Psoas muscle (tissue), 8 donors: ENCODE measurements at places on chromosomes 1 and 21. TPM values are rescaled to one million over a fixed set of nuclear protein-coding genes. Genes with fewer than 3 reads are reported as not detected.
A peak's percentile ranks its signal among the peaks of the same experiment; 100 is the strongest.

GRCh38 chr1:12408662-12409061 lies 178.8 kb downstream of the VPS13D start:
- no peak for DNase-seq

GRCh38 chr1:35452106-35452774 lies 105.0 kb downstream of the KIAA0319L start:
- peak; percentile 57 for DNase-seq

CDA gene
- 2.0 TPM for total RNA-seq

NBPF26 gene
- 8.0 TPM for total RNA-seq

GUCA2A gene
- 0.44 TPM for total RNA-seq

GRCh38 chr1:81004011-81004410 lies 796.7 kb upstream of the ADGRL2 start:
- DNase-seq, result no peak

- peak; percentile 46 for DNase-seq
These were observed 14.7 kb upstream of the COL6A2 start for GRCh38 chr21:46082963-46083790.

DNA sequence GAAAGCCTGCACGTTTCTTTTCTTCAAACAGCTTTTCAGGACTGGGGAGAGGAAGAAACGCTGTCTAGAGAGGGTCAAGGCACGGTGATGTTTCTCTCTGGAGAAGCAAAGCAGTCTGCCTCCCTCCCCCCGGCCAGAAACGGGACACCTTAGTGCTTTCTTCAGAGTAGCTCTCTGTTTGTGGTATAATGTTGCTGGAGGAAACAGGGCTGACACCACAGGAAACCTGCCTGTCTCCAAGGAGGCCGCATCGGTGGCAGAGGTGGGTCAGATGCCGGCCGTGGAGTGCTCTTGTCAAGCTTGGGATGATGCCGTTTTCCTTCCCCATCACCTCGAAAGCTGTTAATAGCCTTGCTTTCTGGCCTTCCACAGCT lies 139.4 kb downstream of the DHRS3 start:
- no peak for DNase-seq

- no peak for DNase-seq
These were observed 51.7 kb downstream of the PAX7 start for GRCh38 chr1:18682375-18682774.

TMEM51 gene
- 1.7 TPM for total RNA-seq

GRCh38 chr1:222886194-222886854 lies 71.5 kb downstream of the DISP1 start:
- no peak for DNase-seq

DNA sequence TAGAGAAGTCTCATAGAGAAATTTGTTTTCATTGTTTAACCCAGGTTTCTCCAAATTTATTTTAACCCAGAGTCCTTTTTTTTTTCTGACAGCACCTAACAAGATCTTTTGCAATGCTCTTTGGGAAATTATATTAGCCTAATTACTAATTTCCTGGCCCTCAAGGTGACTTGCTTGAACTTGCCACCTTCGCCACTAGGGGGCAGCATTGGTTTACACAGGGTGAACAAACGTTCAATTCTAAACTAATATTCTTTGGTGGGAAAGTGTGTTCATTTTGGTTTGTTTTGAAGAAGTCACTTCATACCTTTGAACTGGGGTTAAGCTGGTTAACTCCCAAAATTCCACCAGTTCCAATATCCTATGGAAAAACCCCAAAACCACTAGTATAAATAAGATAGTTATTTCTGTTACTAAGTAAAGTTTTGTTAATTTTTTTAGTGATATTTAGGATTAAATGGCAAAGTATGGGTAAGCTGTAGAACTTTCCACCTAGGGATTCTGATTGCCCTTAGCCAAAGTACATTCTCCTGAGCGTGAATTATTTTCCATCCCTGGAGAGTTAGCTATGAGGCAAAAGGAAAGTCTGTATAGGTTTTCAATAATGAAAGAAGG lies 13.0 kb downstream of the CCDC190 start:
- peak; percentile 73 for DNase-seq

- DNase-seq, result no peak
These were observed 42.5 kb downstream of the PTPRF start for GRCh38 chr1:43573066-43573800.

NR0B2 gene
- 1.1 TPM for total RNA-seq

GRCh38 chr1:57858740-57859139 lies 434.9 kb upstream of the DAB1 start:
- no peak for DNase-seq

ZBTB8OS gene
- 30.2 TPM for total RNA-seq

GRCh38 chr1:184695023-184695422 lies 59.6 kb downstream of the EDEM3 start:
- no peak for DNase-seq

CCDC27 gene
- total RNA-seq, result 0.16 TPM

GRCh38 chr1:48105165-48105564 lies 108.0 kb upstream of the TRABD2B start:
- DNase-seq, result no peak

- DNase-seq, result no peak
These were observed 33.4 kb downstream of the DDX20 start for GRCh38 chr1:111789142-111789541.

IVL gene
- not detected for total RNA-seq

GRCh38 chr1:91997607-91998195 lies 32.1 kb upstream of the EPHX4 start:
- DNase-seq, result no peak
